ENCODE measurements at places on chromosomes 2 and 18.
A peak's percentile ranks its signal among the peaks of the same experiment; 100 is the strongest.

GRCh38 chr2:176650104-176650837 is 381.0 kb downstream of the MTX2 start:
- no peak for DNase-seq

- no peak for DNase-seq
Observed at GRCh38 chr2:64622443-64623241, 31.1 kb downstream of the SERTAD2 start.

DNA sequence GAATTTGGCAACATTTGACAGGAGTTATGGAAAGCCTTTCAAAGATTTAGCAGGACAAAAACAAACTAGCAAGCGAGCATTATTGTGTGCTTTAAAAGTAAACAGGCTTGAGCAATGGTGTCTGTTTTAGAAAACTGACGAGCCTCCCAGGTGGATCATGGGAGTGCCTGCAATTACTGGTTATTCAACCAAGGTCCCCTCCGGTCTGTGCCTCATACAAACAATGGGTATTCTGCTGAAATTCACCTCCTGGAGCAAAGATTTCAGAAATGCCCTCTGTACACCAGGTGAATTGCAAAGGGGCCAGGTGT is 22.4 kb downstream of the RTP5 start:
- DNase-seq = no peak

GRCh38 chr2:46144133-46144800 is 152.9 kb upstream of the EPAS1 start:
- no peak for DNase-seq

- no peak for DNase-seq
Observed at GRCh38 chr2:144330951-144331673, 188.8 kb downstream of the ZEB2 start.

DNA sequence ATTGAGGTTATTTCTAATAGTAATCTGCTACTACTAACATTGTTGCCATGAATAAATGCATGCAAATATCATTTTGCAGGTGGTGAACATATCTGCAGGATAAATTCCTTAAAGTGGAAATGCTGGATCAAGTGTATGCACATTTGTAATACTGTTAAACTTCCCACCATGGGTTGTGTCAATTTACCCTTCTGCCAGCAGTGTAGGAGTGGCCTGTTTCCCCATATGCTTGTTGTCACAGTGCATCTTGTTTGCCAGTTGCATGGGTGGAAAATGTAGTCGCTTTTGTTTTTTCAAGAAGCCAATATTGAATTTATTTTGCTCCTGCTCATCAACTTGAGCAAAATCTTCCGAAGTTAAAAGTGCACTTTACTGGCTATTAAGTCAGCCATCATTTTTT is 139.0 kb upstream of the ACKR3 start:
- DNase-seq = no peak

GRCh38 chr2:197969391-197969893 is 165.0 kb downstream of the PLCL1 start:
- DNase-seq = no peak

DNA sequence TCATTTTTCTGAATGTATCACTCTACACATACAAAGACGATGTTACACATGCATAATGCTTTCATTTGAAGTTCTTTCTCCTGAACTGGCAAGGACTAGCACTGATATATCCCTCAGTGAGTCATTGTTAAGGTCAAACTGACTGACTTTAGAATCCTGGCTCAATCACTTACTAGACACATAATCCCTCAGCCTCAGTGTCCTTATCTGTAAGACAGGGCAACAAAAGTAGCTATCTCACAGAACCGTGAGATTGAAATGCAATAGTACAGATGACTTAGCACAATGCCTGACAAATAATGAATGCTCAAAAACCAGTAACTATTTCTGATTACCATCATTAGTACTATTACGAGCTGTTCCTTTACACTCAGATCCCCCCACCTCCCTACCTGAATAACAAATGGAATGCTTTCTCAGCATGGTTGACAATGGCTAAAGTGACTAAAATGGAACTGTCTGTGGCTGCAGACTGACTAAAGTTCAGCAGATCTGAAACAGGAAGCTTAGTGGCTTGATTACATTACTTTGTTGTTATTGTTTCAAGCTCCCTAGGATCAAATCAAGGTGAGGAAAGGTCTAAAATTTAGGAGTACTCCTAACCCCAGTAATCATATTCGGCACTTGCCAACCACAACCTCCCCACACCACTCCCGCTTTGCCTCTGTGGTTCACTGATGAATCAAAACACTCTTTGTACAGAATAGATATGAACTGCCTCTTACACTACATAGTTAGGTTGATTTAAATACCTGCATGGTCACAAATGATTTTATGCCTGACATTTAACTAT is 35.8 kb upstream of the CACNB4 start:
- DNase-seq = no peak

DNA sequence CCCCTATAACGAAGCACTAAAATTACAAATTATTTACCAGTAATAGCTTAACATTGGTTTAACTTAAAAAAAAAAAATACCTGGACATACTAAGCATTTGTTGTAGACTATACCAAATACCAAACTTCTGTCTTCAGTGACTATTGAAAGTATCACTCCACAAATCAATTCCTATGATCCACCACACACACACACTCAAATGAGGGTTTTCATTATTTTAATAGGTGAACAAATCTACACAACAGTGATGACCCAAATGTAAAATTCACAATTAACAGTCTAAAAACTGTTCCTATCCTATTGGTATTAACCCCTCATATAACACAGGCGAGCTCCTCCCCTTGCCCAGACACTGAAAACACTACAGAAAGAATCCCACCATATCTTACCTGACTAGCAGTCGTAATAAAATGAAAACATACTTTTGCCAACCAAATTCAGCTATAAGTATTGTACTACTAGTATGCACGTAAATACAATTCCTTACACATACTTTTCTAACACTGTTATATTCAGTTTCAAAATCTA is 2.5 kb downstream of the SP3 start:
- DNase-seq = no peak

- DNase-seq = no peak
Observed at GRCh38 chr18:49812286-49813068, 856 bp downstream of the ACAA2 start.

DNA sequence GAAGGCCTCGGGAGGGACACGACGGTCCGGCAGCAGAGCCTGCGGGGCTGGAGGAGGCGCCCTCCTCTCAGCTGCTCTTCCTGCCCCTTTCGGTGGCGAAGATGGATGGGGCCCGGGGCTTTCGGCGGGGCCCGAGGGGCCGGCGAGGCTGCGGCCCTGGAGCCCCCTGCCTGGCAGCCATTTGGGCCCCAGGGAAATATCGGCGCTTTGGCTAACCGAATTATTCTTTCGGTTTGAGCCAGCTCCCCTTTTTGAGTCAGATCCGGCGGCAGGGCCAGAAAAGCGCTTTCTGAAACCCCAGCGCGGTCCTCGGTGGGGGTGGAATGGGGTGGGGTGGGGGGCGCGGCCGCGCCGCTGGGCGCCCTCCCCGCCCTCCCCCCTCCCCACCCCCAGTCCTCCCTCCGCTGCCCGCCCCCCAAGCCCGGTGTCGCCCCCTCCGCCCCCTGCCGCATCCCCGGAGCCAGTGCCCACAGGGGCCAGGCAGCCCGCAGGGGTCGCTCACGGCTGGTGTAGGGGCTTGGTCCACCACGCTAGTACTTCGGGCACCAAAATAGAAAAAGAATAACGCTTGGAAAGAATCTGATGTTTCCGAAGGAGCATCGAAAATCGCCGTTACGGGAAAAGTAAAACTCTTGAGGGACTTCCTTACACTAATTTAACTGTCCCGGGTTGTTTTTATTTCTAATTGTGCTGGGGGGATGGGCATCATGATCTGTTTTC is 9.1 kb upstream of the ARID5A start:
- DNase-seq = peak; percentile 74

DNA sequence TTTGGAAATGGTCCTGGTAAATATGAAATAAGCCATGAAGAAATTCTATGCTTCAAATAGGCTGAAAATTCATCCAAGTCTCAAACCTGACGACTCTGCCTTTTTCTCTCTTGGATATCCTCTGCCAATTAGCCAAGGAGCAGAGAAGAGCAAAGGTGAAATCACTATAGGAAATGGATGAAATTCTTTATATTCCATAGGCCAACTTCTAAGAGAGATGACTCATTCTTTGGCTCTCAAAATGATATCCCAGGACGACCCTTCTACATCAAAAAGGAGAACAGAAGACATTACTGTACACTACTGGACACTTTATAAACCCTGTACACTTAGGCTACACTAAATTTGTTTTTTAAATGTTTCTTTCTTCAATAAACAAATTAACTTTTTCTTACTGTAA is 22.7 kb downstream of the PDE1A start:
- no peak for DNase-seq

DNA sequence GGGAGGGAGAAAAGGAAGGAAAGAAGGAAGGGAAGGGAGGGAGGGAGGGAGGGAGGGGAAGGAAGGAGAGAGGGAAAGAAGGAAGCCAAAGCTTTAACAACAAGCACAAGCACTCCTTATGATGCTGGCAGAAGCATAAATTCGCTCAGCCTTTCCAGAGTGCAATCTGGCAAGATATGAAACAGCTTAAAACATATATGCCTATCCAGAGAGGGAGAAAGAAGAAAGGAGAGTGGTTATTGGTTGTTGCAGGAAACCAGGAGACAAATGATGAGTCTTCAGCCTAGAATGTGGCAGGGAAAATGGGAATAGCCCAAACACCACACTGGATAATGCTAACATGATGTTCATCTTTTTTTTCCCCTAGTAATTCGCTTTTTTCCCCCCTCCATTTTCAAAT is 64.0 kb downstream of the STPG4 start:
- no peak for DNase-seq

- DNase-seq = no peak
Observed at GRCh38 chr2:7736646-7737305, 819.6 kb downstream of the RNF144A start.

GRCh38 chr2:226644399-226644865 is 155.2 kb downstream of the IRS1 start:
- DNase-seq = no peak

DNA sequence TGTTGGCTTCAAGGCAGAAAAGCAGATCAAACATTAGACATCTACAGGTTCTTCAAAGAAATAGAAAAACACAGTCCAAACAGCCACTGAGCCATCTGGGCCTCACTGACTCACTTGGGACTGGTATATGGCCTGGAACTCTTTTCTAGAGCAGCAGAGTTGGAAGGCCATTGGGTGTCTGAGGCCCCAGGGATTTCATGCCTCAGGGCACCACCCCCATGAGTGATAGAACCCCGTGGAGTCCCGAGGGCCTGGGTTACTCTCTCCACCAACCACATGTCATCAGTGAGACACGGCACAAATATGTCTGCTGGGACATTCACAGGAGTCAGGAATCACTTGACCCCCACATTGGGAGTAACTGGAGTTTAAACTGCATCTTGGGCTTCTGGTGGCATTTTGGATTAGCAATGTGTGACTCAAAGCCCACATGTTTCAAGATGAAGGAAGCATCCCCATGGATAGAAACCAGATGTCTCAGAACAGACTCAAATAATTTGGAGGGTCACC is 44.0 kb downstream of the CAPN13 start:
- peak; percentile 1 for DNase-seq

DNA sequence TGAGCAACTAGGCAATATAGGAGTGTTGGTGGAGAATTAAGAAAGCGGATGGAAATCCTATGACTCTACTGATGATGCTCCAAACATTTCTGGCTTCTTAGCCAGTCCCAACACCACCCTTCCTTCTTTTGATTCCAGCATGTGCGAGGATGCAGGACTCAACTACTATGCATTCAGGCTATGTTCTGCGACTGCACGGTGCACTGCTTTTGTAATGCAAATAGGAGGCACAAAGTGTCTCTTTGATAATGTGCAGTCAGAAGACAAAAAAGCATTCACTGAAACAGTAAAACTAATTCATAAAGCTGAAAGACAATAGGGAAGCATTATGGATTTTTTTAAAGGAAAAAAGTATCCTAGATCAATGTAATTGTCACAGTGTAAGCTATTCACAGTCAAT is 106.7 kb downstream of the MEIS1 start:
- DNase-seq = no peak

GRCh38 chr2:29729401-29729800 is 192.0 kb downstream of the ALK start:
- no peak for DNase-seq

- DNase-seq = no peak
Observed at GRCh38 chr2:58571181-58571852, 330.2 kb upstream of the FANCL start.

- no peak for DNase-seq
Observed at GRCh38 chr2:19435815-19436214, 77.4 kb upstream of the OSR1 start.

- DNase-seq = no peak
Observed at GRCh38 chr18:73733806-73734314, 413.8 kb downstream of the FBXO15 start.

- no peak for DNase-seq
Observed at GRCh38 chr2:209208211-209208610, 215.6 kb upstream of the MAP2 start.

GRCh38 chr18:23054553-23054952 is 80.7 kb upstream of the CABLES1 start:
- DNase-seq = no peak

DNA sequence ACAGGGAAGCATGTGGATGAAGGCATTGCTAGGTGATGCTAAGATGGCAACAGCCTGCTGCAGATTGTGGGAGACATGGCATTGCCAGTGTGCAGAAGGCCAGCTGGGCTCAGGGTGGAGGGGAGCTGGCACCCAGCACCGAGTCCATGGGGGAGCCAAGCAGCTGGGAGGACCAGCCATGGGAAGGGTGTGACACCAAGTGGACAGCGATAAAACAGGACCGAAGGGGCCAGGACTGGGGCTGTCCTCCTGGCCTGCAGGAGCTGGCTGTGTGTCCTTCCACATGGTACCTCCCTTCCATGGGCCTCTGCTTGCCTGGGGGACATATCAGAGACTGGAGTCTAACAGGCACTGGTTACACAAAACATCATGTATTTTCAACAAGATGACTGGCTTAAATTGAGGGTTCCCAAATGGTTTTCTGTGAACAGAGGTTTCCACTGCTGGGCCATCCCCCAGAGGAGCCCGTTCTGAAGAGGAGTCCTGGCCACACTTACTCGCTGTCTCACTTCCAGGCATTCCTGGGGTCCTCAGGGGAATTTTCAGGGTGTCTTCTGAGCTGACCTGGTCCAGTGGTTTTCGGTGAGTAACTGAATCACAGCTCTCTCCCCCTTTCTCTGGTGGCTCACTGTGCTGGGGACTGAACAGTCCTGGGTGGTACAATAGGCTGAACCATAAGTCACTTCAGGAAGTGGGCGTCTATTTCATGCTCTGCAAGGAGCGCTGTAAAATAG is 60.4 kb upstream of the TNP1 start:
- no peak for DNase-seq

DNA sequence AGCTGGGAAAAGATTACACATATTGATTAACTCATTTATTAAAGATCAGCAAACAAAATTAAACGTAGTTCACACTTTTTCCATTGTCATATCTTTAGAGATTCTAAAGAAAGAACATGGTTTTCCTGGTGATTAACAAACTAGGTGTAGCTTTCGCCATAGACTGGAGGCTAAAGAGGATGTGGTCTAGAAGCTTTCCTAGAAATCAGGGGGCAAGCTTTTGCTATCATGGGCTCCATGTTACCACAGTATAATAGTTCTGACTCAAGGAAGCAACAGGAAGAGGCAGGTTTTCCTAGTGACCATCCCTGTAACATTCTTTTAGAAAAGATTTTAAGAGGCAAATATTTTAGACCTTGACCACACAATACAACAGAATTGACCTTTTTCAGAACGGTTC is 232.7 kb downstream of the METTL4 start:
- no peak for DNase-seq

- no peak for DNase-seq
Observed at GRCh38 chr2:7572450-7572849, 655.2 kb downstream of the RNF144A start.
